ENCODE measurements at places on chromosomes 16 and 17. TPM values are rescaled to one million over a fixed set of nuclear protein-coding genes. Genes with fewer than 3 reads are reported as not detected.

The SLFN12L gene
- 0.41 TPM for total RNA-seq

DNA sequence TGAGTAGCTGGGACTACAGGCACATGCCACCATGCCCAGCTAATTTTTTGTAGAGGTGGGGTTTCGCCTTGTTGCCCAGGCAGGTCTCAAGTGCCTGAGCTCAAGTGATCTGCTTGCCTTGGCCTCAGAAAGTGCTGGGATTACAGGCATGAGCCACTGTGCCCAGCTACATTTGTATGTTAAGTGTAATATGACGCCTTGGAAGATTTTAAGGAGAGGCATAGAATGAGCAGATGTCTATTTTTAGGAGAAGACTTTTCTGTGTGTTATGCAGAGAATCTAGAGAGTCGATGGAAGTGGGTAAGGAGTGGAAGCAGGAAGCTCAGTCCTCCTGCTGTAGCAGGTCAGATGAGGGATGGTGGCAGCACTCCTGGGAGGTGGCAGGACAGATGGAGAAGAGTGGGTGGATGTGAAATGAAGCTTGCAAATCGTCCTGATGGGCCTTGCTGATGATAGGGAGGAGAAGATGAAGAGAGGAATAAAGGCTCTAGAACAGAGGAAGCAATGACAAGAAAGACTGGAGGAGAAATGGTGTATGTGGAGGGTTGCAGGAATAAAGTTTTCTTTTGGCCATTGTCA lies 125.3 kb downstream of the SHISA6 start:
- no peak for DNase-seq

GRCh38 chr16:87198328-87198832 lies 118.8 kb downstream of the C16orf95 start:
- DNase-seq: no peak

DNA sequence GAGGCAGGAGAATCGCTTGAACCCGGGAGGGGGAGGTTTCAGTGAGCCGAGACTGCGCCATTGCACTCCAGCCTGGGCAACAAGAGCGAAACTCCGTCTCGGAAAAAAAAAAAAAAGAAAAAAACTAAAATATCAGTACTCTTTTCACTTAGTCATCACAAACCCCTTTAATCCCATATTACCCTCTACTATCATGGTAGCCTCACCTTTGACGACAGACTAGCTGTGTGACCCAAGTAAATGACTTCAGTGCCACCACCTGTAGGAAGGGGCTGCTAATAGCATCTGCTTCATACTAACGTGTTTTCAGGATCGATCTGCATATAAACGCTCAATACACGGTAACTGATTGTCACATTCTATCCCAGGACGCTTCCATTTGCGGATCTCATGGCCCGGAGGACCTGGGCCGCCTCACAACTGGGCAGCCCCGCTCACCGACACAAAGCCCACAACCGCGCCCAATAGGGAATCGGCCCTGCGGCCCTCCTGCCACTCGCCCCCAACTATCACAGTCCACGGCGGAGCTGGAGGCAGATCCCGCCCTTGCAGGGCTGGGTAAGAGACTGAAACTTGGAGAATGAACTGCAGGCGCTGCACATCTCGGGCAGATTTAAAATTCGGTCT lies 1.1 kb upstream of the ZNF263 start:
- DNase-seq: no peak

DNA sequence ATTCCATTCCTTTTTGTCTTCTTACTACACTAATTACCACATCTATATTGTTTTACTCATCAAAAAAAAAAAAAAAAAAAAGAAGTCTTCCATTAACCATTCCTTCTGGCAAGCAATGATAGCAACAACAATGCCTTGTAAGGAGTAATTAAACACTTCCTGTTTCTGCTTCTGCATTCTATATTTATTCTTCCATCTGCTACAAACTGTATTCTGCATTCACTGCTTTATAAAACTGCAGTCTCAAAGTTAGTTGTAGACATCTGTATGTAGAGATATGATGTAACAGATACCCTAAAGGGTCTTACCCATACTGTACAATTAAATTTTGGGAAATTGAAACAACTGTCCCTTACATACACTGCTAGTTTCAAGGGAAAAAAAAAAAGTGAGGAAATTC lies 28.7 kb upstream of the ABCA6 start:
- no peak for DNase-seq
